ENCODE measurements at places on chromosomes 12 and 14.

GRCh38 chr14:97802430-97803373, 1005.5 kb downstream of the VRK1 start:
- DNase-seq = no peak

GRCh38 chr14:58639198-58639565, 1.4 kb downstream of the DACT1 start:
- DNase-seq = no peak

GRCh38 chr12:4353785-4354208, 25.7 kb downstream of the FGF23 start:
- DNase-seq = peak; percentile 34

- DNase-seq = no peak
Measured at GRCh38 chr14:56199982-56200577, 81.9 kb downstream of the PELI2 start.

DNA sequence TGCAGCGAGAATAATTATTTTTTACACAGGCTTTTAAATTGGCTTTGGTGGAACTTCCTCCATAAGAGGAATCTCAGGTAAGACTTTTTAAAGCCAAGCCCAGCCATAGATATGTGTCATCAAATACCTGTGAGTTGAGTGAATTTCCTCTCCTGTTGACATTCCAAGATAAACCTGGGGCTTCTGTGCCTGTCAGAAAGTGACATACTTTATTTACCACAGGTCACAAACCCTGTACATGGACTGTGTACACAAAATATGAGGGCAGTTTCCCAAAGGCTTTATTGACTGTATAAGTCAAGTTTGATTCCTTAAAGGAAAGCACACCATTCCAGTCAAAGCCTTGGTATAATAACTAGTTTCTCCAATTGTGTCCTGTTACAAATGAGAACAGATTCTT, 25.9 kb upstream of the SRSF5 start:
- no peak for DNase-seq

DNA sequence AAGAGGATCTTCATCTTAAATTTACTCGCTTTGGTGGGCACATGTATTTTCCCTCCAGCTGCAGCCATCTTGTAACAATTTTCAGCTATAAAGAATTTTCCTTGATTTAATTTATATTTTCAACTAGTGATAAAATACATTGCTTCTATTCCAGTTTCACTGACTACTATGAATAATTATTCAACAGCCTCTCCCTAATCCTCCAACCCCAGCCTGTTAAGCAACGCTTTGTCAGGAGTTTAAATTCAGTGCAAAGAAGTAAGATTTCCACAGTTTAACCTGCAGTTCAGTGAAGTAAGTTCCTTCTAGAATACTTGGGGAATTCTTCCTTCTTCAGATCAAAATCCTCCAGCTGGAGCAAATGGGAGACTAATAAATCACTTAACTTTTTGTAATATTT, 180.2 kb downstream of the MSRB3 start:
- DNase-seq = no peak

GRCh38 chr14:36647824-36648753, 13.6 kb upstream of the PAX9 start:
- DNase-seq = no peak

- no peak for DNase-seq
Measured at GRCh38 chr12:109723311-109723881, 9.8 kb downstream of the FAM222A start.

DNA sequence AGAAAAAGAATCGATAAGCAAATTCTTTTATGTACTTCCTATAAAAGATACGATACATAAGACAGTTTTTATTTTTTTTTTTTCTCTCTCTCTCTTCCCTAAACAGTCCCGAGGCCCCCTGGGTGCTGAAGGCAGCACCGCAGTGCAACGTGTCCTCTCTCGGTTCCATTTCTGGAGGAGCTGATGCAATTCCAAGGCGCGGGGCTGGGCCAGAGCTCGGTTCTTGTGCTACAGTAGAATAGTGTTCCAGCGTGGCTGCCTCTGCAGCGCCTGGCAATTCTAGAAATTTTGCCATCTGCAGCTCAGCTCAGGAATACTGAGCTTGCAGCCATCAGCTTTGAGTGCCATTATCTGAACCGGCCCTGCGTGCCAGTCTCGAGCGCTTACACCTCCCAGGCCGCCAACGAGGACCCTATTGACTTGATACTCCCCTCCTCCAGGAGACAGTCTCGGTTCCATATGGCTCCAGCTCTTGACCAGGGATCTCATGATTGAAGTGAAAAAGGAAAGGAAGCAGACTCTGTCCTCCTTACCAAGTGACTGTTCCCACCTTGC, 630 bp downstream of the ALDH1L2 start:
- DNase-seq = no peak

Measured in stimulated activated naive CD4-positive, alpha-beta T cell (primary cell).